ENCODE measurements at places on chromosomes 2 and 18.

DNA sequence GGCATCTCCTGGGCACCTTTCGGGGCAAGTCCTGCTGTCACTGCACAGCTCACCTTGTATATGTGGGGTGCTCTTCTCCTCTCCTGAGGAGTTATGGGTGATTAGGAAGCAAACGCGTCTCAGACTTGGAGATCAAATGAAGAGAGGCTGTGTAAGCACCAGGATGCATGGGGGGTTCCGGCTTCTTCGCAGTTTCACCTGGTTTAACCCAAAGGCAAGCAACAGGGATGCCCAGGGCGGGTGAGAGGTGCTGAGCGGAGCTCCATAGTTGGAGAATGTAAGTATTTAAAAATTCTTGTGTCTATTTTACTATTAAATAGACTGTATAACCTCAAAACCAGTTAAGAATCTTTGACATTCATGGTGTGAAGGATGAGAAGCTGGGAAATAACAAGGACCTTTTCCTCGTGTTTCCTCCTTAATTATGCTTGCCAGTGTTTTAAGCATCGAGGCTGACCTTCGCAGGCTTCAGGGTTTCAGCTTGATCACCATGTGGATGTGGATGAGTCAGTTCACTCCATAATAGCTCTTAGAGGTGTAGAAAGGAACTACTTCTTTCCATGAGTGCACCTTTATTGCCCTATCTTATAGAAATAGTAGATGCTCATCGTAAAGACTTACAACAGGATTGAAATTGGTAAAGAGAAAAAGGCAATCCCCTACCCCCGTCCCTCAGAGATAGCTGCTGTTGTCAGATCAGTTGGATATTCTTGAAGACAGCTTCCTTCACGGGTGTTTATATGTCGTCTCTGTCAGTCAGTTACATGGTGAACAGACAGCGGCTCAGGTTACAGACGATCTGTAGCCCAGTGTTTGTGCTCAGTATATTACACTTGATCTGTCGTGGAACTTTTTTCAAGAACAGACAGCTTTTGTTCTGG is 201.1 kb downstream of the AGAP1 start:
- DNase-seq = no peak

- no peak for DNase-seq
Measured at GRCh38 chr2:159518321-159519005, 97.9 kb downstream of the BAZ2B start.

- no peak for DNase-seq
Measured at GRCh38 chr18:11407940-11408339, 201.5 kb upstream of the SLC35G4 start.

DNA sequence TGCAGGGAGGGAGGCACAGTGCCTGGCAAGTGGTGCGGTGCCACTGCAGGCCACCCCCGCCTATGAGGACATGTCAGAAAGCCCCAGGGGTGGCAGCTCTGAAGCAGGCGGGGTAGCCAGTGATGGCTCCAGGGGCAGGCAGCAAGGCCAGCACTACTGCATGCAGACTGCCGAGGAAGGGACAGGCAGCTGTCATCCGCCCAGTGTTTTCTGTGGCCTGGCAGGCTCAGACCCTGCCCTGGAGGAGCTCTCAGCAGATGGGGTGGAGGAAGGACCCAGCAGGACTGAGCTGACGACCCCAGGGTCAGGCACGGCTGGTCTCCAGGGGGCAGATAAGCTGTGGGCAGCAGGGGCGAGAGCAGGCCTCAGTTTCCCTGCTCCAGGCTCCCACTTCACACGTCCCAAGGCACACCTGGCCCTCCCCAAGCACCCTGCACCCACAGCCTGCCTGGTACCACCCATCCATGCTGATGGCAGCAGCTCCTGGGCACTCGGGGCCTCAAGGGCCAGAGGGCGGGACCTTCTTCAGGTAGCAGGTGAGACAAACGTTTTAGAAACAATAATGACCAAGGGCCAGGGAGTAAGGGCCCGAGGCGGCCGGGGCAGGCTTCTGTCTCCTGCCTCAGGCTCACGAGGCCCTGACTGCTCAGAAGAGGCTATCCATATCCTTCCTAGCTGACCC is 48.5 kb downstream of the HS6ST1 start:
- no peak for DNase-seq

- DNase-seq = no peak
Measured at GRCh38 chr2:43024515-43025011, 201.8 kb downstream of the ZFP36L2 start.

- no peak for DNase-seq
Measured at GRCh38 chr2:46335391-46336282, 38.4 kb downstream of the EPAS1 start.

DNA sequence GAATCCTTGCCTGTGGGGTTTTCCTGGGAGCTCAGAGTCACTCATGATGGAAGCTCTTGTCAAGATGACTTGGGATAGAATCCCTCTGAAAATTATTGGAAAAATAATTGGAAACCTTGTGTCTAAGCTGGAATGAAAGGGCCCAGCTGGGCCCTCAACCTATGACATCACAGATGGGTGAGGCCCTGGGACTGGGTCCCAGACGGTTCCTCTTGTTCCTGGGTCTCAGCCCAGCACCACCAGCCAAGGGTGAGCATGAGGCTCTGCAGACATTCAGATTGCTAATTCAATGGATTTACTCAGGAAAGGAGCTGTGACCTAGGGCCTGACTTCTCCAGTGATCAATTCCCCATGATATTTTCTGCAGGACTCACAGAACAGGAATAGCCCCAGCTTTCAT is 188.3 kb upstream of the MYT1L start:
- no peak for DNase-seq

- no peak for DNase-seq
Measured at GRCh38 chr2:171025214-171025613, 96.2 kb downstream of the GORASP2 start.

GRCh38 chr2:9846554-9846953 is 3.3 kb downstream of the TAF1B start:
- DNase-seq = no peak

DNA sequence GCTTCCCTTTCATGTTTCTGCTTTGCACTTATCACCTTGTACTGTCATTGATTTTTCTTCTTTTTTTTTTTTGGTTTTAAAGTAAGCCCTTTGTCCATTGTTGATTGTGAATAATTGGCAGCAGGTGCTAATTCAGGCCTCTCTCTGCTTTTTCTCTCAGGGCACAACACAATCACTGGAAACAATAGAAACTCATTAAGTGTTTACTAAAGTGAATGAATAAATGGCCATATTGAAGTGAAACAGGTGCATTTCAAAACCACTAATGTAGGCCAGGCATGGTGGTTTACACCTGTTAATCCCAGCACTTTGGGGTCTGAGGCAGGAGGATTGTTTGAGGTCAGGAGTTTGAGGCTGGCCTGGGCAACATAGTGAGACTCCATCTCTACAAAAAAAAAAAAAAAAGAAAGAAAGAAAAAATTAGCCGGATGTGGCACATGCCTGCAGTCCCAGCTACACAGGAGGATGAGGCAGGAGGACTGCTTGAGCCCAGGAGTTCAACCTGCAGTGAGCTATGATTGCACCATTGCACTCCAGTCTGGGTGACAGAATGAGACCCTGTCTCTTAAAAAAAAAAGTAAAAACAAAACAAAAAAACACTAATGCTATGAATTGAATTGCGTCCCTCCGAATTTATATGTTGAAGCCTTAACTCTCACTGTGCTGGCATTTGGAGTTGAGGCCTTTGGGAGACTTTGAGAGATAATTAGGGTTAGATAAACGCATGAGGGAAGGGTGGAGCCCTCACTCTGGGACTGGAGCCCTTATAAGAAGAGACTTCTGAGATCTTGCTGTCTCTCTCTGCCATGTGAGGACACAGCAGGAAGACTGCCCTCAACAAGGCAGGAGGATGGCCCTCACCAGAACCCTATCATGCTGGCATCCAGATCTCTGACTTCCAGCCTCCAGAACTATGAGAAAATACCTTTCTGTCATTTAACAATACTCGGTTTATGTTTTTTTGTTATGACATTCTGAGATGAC is 19.9 kb downstream of the SLC38A11 start:
- no peak for DNase-seq

- no peak for DNase-seq
Measured at GRCh38 chr18:49590608-49591007, 28.8 kb downstream of the LIPG start.

GRCh38 chr2:27940982-27941381 is 50.5 kb downstream of the BABAM2 start:
- DNase-seq = no peak

DNA sequence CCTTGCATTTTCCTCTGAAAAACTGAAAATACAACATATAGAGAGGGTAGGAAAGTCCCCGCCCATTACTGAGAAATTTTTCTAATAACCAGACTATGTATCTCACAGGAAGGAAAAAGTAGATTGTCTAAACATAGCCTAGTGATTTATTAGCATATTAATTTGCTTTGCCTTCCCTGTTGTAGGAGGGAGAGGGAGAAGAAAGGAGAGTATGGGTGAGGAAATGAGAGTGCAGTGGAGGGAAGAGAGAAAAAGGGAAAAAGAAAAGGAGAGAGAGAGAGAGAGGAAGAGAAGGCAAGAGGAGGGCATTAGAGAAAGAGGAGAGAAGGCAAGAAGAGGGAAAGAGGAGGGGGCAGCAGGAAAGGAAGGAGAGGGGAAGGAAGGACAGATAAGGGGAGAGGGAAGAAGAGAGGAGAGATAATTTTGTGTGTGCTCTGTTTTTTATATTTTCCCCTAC is 3.6 kb upstream of the KYNU start:
- no peak for DNase-seq

DNA sequence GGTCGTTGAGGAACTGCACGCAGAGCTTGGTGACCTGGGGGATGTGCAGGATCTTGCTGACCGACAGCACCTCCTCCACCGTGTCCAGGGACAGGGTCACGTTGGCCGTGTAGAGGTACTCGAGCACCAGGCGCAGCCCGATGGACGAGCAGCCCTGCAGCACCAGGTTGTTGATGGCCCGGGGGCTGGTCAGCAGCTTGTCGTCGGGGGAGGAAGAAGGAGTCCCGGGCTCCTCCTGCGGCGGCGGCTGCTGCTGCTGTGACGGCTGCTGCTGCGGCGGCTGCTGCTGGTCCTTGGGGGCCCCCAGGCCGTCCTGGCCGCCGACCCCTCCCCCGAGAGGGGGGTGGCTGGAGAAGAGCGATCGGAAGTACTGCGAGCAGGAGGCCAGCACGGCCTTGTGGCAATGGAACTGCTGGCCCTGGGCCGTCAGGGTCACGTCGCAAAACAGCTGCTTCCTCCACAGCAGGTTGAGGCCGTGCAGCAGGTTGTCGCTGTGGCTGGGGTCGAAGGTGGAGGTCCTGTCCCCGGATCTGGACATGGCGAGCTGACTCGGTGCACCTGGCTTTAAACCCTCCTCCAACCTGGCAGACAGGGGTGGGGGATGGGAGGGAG is 2.7 kb downstream of the KLHL14 start:
- no peak for DNase-seq

- DNase-seq = no peak
Measured at GRCh38 chr2:33712674-33713073, 113.6 kb upstream of the FAM98A start.

- no peak for DNase-seq
Measured at GRCh38 chr18:58229162-58229561, 185.1 kb downstream of the NEDD4L start.

GRCh38 chr2:137857881-137858280 is 106.4 kb upstream of the HNMT start:
- DNase-seq = no peak

- no peak for DNase-seq
Measured at GRCh38 chr18:21682371-21683051, 22.1 kb downstream of the ABHD3 start.

- no peak for DNase-seq
Measured at GRCh38 chr18:77566604-77567003, 317.0 kb downstream of the GALR1 start.

- DNase-seq = no peak
Measured at GRCh38 chr2:118854507-118855345, 7.3 kb upstream of the EN1 start.

- DNase-seq = peak; percentile 84
Measured at GRCh38 chr2:30239308-30239985, 8.1 kb downstream of the LBH start.

GRCh38 chr18:12246849-12247808 is 7.0 kb upstream of the CIDEA start:
- no peak for DNase-seq

DNA sequence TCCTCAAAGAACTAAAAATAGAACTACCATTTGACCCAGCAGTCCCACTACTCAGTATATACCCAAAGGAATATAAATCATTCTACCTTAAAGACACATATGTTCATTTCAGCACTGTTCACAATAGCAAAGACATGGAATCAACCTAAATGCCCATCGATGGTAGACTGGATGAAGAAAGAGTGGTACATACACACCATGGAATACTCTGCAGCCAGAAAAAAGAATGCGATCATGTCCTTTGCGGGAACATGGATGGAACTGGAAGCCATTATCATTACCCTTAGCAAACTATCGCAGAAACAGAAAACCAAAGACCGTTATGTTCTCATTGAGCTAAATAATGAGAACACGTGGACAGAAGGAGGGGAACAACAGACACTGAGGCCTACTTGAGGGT is 44.5 kb downstream of the TWSG1 start:
- no peak for DNase-seq

- no peak for DNase-seq
Measured at GRCh38 chr2:29817299-29817698, 104.1 kb downstream of the ALK start.

GRCh38 chr2:160898581-160899307 is 261.5 kb upstream of the TANK start:
- no peak for DNase-seq

- DNase-seq = no peak
Measured at GRCh38 chr2:52178845-52179244, 1146.9 kb upstream of the NRXN1 start.
